ENCODE measurements at places on chromosomes 4 and X.

DNA sequence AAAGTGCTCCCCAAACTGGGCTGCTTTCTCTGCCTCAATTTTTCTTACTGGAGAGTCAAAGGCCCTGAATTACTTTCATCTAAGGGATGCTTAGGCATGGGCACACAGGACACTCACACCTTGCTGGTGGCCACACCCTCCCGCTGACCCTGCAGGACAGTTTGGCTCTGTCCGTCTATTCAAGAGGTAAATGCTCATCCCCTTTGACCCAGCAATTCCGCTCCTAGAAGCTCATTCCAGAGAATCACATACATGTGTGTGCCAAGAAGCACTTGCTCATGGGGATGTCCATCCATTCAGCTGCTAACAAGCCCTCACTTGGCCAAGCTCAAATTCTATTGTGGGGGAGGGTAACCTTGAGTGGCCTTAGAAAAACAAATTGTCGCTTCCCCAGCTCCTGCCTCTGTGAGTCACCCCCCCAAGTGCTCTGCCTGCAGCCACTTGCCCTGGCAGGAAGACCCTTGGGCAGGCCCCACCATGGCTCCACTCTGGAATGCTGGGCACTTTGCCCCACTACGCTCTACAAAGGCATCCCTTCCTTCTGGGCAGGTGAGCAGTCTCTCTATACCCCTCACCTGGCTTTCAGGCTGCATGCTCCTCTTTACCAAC lies 54.5 kb downstream of the HTRA3 start:
- no peak for DNase-seq

DNA sequence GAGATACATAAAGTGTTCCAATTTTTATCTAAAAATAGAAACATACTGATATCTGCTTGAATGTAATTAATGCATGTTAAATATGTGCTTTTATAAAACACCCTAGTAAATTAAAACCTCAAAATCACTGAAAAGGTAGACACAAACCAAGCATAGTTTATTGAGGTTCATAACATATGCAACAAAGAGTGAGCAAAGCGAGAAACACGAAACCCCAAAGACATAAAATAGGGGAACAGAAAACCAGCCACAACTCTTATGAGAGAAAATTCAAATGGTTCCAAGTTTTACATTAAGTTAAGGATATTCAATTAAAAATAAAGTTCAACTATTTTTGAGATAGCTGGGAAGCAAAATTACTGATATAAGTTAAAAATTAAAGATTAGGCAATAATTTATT lies 336.4 kb upstream of the AGA start:
- no peak for DNase-seq

- no peak for DNase-seq
Observed at GRCh38 chrX:41828826-41829225, 94.5 kb downstream of the CASK start.

- no peak for DNase-seq
Observed at GRCh38 chr4:138749303-138749702, 266.3 kb upstream of the NOCT start.
